ENCODE measurements at places on chromosomes 7 and 10.

GRCh38 chr10:69653561-69653960 lies 23.5 kb downstream of the FAM241B start:
- DNase-seq = no peak

DNA sequence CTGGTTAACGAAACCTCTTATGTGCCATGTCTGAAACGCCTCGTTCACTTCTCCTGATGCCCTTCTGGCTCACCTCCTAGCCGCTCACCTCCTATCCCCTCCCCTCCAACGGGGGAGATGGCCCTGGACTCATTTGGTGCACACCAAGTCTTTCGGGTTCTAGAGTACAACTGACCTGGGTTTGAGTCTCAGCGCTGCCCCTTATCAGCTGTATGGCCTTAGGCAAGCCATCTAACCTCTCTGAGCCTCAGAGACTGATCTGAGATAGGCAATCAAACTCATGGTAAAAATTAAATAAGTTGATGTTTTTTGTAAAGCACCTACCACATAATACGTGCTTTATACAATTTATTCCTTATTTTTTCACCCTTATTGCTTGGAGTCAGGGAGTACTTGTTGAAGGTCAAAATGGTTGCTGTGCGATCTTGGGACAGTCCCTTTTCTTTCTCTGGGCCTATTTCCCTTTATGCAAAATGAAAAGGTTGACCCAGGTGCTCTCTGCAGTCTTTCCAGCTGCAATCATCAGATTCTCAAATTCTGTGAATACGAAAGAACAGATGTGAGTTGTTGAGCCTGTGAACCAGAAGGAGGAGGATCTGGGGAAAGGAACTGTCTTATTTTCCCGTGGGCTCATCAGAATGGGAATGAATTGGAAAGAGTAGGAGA lies 31.2 kb upstream of the PLEKHA1 start:
- DNase-seq = no peak

DNA sequence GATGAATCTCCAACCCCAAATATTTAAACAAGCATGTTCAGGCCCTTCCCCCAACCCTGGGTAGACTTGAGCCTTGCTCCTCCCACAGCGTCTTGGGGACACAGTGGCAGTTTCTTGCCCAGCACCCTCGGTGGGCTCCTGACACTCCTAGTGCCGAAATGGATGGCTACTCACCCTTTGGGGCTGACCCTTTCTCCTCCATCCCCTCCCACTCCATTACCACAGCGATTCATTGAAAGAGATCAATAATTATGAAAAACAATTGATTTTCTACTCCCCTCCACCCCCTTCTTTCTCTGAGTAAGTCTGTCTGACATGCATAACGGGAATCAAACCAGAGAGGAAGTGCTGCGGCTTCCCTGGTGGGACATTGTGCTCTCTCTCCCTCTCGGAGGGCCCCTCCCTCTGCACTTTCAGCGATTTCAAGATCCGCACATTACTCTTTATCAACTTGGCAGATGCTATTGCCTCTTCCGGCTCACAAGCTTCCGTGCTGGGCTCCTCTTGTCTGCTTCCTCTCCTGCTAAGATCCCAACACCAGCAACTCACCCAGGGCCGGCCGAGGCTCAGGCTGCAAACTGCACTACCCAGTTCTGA lies 79.0 kb upstream of the PLXNA4 start:
- DNase-seq = no peak

GRCh38 chr7:136480901-136481300 lies 387.6 kb upstream of the CHRM2 start:
- no peak for DNase-seq

GRCh38 chr10:70925377-70926225 lies 37.2 kb upstream of the PCBD1 start:
- no peak for DNase-seq

- DNase-seq = no peak
Measured at GRCh38 chr7:84901366-84901765, 285.5 kb downstream of the SEMA3D start.

DNA sequence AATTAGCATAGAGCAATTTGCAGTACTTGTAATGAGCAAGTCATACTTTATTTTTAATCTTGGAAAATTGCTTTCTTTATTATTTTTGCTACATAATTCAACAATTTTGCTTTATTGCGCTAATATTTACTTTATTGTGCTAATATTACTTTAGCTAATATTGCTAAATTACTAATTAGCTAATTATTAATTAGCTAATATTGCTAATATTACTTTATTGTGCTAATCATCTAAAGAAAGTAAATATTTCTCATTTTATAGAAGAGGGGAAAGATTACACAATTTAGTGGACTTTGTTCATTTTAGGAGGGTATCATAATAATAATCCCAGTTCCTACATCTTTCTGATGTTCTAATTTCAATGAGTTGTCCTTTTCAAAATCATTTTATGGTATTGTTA lies 61.2 kb downstream of the RUNDC3B start:
- no peak for DNase-seq

DNA sequence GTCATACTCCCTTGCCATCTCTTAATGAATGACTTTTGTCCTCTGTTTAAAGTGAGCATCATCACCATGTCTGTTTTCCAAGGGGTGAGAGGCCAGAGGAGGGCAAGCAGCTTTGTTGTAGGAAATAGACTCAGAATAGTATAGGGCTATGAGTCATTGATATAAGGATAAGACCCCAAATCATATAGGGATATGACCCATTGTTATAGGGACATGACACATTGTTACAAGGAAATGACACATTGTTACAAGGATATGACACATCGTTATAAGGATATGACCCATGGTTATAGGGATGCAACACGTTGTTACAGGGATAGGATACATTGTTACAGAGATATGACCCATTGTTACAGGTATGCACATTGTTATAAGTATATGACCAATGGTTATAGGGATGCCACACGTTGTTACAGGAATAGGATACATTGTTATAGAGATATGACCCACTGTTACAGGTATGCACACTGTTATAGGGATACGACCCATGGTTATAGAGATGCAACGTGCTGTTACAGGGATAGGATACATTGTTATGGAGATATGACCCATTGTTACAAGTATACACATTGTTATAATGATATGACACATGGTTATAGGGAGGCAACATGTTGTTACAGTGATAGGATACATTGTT lies 311.1 kb upstream of the ADARB2 start:
- no peak for DNase-seq

- DNase-seq = no peak
Measured at GRCh38 chr7:34759477-34760125, 101.6 kb downstream of the NPSR1 start.

DNA sequence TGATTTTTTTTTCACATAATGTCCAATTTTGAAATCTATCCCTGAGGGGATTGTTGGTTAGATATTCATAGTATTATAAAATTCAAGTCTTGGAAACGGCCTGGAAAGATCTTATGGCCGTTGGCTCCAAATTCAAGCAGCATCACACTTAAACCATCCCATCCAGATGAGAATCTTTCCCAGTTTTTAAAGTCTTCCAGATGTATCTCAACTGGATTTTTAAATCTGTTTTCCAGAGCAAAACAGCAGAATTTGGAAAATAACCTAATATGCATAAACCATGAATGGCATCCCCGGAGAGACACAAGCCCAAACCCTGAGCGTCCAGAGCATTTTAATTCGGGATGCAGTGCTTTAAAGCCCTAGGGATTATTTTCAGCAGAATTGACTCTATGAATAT lies 208.2 kb upstream of the PRKCQ start:
- no peak for DNase-seq

- DNase-seq = no peak
Measured at GRCh38 chr7:139687980-139688632, 89.7 kb downstream of the HIPK2 start.

- DNase-seq = no peak
Measured at GRCh38 chr10:95209509-95210127, 15.6 kb downstream of the ACSM6 start.

- DNase-seq = no peak
Measured at GRCh38 chr7:152073352-152073751, 47.9 kb downstream of the GALNT11 start.

DNA sequence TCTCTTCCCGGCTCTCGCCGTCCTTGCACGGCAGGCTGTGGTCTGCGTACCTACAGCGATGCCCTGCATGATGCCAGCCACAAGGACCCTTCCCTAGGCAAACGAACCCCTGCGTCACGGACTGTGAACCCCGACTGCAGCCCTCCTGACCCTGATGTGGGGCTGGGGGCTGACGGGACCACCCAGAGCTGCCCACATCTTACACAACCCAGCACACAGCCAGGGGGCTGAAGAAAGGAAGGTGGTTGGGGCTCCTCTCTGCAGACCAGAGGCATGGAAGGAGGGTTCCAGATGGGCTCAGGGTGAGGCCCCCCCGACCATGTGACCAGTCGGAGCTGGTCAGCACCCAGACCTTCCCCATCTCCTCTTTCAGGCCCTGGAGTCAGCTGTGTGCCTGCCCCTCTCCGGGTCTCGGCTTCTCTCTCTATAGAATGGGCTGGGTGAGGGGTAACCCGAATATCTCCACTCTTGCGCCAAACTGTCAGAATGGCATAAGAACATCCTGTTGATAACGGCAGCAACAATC lies 41.4 kb downstream of the EBF3 start:
- DNase-seq = no peak

- no peak for DNase-seq
Measured at GRCh38 chr7:140403878-140404564, at the start of gene RAB19. TSS of gene RAB19 (plus strand) at chr7:140404058. CDS start at chr7:140407647, 3,589 bp downstream.

DNA sequence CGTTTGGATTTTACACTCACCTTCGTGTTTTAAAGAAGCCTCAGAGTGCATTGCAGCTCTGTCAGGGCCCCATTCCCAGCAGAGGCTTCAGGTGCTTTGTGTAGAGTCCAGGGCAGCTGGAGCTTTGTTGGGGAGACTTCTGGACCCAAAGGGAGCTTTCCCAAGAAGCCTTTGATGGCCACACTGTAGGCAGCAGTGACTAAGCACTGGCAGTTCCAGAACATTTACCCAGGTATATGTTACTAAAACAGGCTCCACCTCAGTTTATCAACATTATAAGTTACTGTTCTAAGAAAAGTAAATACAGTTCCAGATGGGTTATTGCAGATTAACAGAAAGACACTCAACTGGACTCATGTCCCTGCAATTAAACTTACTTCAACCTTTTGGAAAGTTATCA lies 66.8 kb downstream of the LANCL2 start:
- no peak for DNase-seq

DNA sequence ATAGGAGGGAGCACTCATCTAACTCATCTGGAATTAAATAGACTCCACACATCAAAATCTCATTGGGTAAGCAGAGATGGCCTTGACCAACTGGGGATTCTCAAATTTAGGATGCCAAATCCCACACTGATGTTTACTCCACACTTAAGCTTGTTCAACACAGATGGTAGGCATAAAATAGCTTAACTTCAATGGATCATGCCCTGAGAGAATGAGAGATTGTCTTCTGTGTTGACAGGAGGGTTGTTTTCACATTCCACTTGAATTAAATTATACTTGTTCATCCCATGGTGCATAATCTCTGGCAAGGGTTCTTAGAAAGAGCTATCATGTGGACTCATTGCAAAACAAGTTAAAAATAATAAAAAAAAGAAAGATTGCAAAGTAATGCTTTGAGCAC lies 391.4 kb downstream of the PLXDC2 start:
- no peak for DNase-seq

DNA sequence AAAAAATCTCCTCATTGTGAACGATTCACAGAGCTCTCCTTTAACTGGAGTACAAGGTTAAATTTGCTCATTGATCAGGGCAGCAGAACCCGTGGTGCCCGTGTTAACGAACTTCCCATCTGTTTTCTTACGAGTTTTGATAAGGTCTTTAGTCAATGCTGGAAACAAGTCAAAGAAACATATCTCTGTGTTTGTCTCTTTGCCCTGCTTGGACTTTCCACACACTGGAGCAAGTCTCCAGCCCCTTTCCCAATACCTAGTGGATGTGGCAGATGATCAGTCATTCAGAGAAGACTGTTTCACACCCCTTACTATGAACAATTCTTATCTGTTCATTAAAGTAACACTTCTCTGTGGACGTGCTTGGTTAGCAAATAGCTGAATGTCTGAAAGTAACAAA lies 121.3 kb downstream of the ARID5B start:
- DNase-seq = no peak

DNA sequence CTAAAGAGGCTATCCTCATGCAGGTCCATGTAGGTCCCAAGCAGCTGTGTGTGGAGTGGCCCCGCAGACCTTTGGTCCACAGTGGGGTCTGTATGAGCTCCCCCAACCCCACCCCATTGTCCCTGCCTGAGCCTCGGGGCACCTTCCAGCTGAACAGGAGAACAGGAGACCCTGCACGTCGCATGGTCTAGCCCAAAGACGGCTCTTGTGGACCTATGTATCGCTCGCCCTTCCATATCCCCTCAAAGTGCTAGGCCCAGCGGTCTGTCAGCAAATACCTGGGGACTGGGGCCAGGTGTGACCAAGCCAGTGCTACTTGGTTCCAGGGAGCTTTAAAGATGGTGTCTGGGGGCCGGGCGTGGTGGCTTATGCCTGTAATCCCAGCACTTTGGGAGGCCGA lies 43.0 kb downstream of the OAT start:
- DNase-seq = no peak

GRCh38 chr7:49866910-49867309 lies 93.5 kb downstream of the VWC2 start:
- DNase-seq = no peak

DNA sequence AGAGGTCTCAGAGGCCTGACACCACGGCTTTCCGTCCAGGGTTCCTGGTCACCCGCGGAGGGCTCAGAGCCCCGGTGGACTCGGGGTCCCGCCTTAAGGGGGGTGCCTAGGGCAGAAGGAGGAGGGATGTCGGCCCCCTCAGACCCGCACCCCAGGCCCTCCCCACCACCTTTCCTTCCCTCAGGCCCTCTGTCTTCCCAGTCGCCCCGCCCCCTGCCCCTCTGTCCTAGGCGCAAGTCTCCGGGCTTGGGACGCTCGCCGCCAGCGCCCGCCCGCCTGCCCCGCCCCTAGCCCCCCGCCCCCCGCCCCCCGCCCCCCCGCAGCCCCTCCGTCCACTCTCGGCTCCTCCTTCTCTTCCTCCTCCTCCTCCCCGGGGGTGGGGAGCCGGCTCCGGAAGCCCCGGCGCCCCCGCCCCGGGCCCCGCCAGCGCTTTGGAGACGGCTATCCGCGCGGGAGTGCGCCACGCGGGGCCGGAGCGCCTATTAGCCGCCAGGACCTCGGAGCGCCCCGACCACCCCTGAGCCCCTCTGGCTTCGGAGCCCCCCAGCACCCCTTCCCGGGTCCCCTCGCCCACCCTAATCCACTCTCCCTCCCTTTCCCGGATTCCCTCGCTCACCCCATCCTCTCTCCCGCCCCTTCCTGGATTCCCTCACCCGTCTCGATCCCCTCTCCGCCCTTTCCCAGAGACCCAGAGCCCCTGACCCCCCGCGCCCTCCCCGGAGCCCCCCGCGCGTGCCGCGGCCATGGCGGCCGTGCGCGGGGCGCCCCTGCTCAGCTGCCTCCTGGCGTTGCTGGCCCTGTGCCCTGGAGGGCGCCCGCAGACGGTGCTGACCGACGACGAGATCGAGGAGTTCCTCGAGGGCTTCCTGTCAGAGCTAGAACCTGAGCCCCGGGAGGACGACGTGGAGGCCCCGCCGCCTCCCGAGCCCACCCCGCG lies at the start of gene AEBP1:
Gene AEBP1, plus strand, starts transcription at position 423 of the 937 bp plus-strand sequence. Its CDS starts 321 bp downstream, at position 744.
- DNase-seq = no peak

- DNase-seq = no peak
Measured at GRCh38 chr7:98990356-98990755, 112.0 kb downstream of the TRRAP start.

GRCh38 chr7:34087892-34088891 lies 182.9 kb downstream of the BMPER start:
- DNase-seq = no peak
